Activated CD4-positive, alpha-beta T cell treated with anti-CD3 and anti-CD28 coated beads, Interleukin-2, amount 50 U/mL, for 48 hours (primary cell): ENCODE measurements at places on chromosomes 5 and 9.

- DNase-seq = no peak
Observed at GRCh38 chr5:11683666-11684065, 220.6 kb downstream of the CTNND2 start.

- no peak for DNase-seq
Observed at GRCh38 chr9:134034215-134035040, 9.1 kb downstream of the BRD3OS start.

DNA sequence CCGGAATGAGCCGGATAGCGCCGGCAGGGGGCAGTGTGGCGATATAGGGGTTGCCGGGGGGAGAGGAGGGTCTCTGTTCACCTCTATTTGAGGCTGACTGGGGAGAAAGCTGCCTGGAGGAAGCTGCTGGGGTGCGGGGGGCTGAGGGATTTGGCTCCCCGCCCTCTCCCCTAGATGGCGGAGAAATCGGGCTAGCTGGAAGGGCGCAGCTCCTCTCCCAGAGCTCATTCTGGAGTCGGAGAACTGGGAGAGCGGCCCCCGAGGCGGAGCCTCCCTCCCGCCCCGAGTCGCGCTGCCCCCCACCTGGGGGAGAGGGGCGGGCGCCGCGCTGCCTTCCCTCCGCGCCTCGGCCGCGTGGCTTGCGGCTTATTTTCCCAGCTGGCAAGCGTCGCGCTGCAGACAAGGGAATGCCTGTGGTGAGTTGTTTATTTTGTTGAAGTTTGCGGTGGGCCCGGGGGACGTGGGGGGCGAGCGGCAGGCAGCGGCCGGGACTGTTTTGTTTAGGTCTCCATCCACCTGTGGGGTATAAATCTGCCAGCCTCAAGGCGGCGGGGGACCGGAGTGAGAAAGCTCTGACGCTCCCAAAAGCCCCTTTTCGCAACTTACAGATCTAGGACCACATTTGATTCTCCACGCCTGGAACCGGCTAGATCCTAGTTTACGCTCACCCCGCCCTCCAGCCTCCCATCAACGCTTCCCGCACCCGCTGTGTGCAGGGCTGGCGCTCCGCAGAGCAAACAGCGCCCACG is 4.1 kb upstream of the RGMB start:
- peak; percentile 54 for DNase-seq

DNA sequence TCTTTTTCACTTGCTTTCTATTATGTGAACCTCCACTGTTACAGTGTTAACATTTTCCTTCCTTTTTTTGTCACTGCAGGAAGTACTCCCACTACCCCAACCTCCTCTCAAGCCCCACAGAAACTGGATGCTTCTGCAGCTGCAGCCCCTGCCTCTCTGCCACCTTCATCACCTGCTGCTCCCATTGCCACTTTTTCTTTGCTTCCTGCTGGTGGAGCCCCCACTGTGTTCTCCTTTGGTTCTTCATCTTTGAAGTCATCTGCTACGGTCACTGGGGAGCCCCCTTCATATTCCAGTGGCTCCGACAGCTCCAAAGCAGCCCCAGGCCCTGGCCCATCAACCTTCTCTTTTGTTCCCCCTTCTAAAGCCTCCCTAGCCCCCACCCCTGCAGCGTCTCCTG is 18.8 kb downstream of the NUP214 start:
- no peak for DNase-seq

GRCh38 chr5:168070761-168071160 is 220.7 kb upstream of the WWC1 start:
- no peak for DNase-seq

DNA sequence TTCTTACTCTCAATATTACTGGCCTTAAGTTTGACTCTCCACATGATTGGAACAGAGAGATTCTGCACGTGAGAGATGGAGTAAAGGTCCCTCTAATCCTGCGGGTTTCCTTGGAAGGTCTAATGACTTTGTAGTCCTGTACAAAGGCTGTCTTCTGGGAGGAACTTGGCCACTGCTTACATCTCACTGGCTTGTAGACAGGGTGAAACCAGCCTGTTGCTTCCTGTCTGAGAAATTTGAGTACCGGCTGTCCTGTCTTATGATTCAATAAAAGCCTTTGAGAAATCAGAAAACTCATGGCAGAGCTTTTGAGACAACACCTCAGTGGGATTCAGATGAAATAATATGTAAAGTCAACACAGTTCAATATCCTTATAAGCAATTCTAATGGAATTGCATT is 43.0 kb downstream of the IL31RA start:
- no peak for DNase-seq

- DNase-seq = no peak
Observed at GRCh38 chr5:80435476-80435875, 27.6 kb downstream of the ZFYVE16 start.

DNA sequence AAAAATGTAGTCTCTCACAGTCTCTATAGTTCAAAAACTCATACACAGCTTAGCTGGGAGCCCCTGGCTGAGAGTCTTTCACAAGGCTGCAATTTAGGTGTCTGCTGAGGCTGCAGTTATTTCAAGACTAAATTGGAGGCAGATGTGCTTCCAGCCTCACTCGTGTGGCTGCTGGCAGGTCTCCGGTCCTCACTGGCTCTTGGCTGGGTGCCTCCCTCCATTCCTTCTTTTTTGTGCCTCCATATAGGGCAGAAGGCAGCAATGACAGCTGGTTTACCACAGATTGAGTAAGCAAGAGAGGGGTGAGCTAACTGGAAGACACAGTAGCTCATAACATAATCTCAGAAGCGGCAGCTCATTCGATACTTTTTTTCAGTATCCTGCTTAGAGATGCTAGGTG is 2167.7 kb upstream of the WWC1 start:
- DNase-seq = no peak

- DNase-seq = no peak
Observed at GRCh38 chr9:23764219-23764618, 61.8 kb downstream of the ELAVL2 start.

- no peak for DNase-seq
Observed at GRCh38 chr5:677131-678101, 15.7 kb downstream of the TPPP start.

GRCh38 chr5:99088309-99088708 is 159.5 kb upstream of the CHD1 start:
- DNase-seq = no peak

- DNase-seq = no peak
Observed at GRCh38 chr9:89799766-89800165, 195.0 kb downstream of the GADD45G start.

DNA sequence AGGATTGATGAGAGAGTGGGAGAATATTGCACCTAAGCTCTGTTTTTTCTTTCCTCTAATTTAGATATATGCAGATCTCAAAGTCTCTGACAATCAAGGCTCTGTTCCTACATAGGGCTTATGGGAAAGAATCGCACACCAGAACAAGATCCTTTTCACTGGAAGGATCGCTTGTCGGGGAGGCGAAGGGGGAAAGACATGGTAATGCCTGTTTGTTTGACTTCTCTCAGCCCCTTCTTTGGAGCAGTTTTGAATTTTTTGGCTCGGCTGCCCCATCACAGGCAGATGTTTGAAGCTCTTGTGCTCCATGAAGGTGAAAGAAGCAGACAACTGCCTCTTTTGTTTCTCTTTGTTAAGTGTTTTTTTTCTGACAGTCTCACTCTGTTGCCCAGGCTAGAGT is 599.9 kb upstream of the ZNF608 start:
- DNase-seq = no peak

DNA sequence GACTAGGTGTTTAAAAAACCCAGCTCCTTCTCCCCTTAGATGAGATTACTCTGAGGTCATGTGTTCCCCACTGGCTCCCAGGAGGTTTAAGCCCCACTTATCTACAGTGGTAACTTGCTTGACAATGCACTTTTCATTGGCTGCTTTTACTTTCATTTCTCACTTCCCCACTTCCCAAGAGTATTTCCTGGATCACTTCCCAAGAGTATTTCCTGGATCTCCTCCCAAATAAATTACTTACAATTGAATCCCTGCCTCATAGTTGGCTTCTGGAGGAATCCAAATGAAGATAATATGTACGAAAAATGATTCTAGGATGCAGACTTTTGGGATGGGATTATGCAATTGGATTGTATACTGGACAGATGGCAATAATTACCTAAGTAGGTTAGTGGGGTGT is 47.1 kb upstream of the CHSY3 start:
- no peak for DNase-seq

DNA sequence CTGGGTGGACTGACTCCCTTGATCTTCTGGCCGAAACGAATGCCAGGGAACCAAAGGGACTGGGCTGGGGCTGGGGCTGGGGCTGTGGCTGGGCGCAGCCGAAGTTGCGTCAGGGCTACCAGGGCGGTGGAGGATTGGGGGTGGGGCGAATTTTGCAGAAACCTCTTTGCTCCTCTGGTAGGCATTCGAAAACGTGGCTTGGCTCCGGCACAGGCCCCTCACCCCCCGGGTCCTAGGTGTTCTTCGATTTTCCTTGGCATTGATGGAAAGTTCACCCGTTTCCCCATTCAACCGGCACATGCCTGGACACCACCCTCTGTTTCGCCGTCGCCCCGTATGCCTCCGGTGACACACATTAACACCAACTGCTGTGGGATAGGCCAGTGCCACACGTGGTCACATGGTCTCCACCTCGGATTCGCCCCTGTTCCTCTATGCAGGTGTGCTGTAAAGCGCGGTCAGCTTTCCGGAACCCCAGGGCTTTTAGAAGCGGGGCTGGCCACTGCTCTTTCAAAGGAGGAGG is 477.1 kb downstream of the SPATA31A7 start:
- DNase-seq = no peak

DNA sequence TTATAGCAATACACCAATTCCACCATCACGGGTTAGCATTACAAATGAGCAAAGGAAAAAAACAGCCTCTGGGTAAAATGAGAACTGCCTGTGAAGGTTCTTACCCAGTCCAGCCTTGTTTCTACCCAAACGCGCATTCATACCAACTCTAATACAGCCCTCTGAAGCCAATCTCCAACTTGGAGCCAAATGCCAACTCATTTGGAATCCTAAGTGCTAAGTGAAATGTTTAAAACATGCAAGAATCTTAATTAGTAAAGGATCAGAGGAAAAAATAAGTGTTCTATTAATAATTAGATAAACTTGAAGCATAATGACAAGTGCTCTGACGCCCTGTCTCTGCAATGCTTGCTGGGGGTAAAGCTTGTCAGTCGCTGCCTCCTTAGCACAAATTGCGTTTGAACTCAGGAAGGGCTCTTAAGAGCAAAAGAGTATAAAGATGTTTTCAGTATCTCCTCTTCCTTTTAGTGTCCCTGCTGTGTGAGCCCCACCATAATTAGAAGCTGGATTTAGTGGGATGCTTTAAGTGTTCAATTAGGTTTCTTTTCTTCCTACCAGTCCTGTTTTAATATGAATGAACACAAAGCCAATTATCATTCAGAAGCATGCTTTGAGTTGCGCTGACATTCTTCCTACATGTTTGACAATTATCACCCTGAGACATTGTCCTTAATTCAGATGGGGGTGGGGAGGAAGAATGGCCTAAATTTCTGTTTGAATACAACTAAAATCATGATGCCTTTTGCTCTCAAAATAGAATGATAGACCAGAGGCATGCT is 537.6 kb downstream of the DTWD2 start:
- no peak for DNase-seq

DNA sequence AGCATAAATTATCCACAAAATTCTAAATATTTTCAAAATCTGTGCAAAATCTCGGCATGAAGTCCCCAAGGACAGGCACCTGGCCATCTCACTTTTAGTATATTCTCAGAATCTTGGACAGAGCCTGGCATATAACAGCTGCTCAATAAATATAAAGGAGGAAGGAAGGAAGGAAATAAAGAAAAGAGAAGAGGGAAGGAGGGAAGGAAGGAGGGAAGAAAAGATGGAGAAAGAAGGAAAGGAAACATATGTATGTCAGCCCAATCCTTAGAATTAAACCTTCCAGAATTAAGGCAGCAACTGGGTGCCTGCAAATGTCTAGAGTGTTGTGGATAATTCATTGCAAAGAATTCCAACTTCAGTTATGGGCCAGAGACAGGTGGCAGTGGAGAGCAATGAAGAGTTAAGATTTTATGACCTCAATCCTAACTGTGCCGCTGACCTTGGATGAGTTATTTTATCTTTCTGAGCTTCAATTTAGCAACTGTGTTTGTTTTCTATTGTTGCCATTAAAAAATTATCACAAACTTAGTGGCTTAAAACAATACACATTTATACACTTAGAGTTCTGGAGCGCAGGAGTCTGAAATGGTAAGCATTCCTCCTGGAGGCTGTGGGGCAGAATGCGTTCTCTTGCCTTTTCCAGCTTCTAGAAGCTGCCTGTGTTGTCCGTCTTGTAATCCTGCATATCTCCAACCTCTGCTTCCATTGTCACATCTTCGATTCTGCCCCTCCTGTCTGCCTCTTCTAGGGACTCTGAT is 200.9 kb upstream of the MSX2 start:
- no peak for DNase-seq

DNA sequence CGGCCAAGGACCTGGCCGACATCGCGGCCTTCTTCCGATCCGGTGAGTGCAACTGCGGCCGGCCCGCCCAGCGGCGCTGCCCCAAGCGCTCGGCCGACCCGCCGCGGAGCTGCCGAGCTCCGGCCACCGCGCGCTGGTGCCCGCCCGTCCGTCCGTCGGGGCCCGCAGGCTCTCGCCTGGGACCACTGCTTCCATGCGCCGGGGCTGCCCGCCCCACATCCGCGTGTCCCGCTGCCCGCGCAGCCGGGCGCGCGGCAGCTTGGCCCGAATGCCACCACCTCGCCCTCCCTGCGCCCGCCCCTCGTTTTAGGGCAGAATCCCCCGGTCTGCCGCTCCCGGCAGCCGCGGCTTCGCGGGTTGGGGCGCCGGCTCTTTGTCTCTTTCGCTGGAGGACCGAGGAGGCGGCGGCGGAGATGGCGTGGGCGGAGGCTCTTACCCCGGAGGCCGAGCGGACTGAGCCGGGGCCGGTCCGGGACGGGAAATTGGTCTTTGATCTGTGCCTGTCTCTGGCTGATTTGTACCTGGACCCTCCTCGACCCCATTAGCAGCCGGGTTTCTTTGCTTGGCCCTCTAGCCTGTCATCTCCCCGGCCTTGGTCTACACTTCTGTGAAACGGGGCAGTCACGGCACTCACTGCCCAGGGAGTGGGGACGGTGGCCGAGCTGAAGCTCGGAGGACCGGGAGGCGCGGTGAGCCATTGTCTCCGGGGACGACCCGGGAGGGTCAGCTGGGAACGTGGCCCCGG is 871 bp downstream of the TRIO start:
- DNase-seq = peak; percentile 44

DNA sequence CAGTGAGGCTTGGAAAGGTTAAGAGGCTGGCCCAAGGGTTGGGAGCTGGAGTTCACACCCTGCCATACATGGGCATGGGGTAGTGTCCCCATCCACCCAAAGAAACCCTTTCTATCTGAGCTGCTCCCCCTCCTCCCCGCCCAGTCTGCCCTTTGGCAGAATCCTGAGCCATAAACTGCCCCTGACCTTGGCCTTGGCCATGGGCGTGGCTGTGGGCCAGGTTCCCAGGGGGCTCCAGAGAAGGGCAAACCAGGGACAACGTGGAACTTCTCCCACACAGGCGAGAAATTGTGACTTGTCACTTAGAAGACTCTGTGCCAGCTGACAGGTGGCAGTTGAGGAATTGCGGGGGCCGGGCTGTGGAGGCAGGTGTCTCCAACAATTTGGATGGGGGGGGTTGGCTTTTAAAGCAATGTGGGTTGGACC is 4.8 kb downstream of the FAM78A start:
- peak; percentile 38 for DNase-seq

- no peak for DNase-seq
Observed at GRCh38 chr5:176334031-176334770, 27.4 kb downstream of the KIAA1191 start.
